ENCODE measurements at places on chromosomes 13 and 19.

DNA sequence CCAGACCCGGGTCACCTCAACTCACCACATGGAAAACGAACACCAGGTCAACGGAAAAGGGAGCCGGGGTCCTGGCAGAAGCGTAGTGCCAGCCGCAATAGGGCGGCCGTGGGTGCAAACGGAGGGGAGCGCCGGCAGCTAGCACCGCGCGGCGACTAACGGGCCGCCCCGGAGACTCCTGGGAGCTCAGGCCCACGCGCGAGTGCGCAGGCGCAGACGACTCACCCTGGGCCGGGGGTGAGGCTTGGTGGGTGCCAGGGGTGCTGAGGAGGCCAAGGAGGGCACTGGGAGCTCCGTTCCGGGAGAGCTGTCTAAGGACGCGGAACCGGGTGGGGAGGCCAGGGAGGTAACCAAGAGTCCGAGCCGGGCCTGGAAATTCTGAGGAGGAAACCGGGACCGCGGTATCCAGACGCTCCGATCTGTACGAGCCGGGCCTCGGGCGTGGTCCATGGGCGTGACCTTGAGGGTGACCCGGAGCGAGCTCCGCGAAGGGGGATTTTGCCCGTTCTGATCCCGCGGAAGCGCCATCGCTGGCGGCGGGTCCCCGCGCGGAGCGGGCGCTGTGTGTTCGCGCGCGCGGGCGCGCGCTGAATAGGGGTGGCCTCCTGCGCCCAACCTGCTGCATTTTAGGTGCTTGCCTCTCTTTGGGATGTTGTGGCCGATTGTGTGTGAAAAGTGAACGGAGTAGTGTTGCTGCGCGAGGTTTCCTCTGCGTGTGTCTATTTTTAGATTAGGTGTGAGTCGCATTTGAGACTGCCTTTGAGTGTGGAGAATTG lies at the start of gene ZNF382:
Gene ZNF382, plus strand, starts transcription at position 213 of the 776 bp plus-strand sequence. CDS start 4,602 bp downstream, outside the sequence.
- DNase-seq: peak; percentile 89

GRCh38 chr13:96503481-96503880 lies 413.6 kb downstream of the HS6ST3 start:
- DNase-seq: no peak

DNA sequence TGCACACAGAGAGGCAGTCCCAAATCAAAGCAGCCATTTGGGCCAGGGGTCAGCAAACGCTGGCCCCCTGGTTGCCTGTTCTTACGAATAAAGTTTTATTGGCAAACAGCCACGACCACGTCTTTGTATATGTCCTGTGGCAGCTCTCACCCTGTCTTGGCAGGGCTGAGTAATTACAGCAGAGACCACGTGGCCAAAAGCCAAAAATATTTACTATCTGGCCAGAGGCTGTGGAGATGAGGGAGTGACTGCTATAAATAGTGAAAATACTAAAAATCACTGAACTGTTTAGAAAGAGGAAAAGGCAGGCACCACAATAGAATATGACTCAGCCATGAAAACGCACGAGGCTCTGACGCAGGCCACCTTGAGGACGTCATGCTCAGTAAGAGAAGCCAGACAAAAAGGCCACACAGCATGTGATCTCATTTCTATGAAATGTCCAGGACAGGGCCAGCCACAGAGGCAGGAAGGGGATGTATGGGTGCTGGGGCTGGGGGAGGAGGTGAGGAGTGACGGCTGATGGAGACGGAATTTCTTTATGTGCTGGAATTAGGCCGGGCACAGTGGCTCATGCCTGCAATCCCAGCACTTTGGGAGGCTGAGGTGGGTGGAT lies 29.4 kb downstream of the SMIM24 start:
- peak; percentile 89 for DNase-seq

DNA sequence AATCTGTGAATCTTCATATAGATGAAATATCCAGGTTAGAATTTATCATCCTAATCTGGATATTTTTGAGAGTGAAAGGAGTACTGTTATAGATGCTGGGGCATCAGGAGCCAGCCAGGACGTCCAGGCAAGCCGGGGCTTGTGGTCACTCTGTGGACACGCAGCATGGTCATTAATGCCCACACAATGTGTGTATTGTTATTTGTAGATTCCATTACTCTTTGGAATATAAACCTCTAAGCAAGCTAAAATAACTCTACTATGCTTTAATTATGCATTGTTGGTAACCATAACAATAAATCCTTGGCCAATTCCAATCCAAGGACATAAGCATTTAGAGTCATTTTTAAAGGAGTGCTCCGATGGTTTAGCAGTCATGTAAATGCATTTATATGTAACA lies 137.9 kb downstream of the TM9SF2 start:
- no peak for DNase-seq

DNA sequence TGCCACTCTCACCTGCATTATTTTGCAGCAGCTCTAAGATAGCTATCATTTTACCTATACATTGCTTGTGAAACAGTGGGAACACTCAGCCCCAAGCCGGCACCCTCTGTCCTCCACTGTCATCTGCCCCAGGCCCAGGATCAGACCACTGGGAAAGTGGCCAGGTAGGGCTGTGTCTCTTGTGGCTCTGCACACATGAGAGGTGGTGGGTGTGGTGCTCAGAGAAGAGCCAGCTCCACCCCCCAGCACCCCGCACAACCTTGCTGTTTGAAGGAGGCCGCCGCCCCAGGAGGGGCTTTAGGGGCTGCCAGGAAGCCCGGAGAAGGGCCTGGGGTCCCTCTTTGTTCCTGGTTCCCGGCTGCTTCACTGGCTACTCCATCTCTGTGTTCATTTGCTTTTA lies 26.6 kb downstream of the PPP1R37 start:
- no peak for DNase-seq

DNA sequence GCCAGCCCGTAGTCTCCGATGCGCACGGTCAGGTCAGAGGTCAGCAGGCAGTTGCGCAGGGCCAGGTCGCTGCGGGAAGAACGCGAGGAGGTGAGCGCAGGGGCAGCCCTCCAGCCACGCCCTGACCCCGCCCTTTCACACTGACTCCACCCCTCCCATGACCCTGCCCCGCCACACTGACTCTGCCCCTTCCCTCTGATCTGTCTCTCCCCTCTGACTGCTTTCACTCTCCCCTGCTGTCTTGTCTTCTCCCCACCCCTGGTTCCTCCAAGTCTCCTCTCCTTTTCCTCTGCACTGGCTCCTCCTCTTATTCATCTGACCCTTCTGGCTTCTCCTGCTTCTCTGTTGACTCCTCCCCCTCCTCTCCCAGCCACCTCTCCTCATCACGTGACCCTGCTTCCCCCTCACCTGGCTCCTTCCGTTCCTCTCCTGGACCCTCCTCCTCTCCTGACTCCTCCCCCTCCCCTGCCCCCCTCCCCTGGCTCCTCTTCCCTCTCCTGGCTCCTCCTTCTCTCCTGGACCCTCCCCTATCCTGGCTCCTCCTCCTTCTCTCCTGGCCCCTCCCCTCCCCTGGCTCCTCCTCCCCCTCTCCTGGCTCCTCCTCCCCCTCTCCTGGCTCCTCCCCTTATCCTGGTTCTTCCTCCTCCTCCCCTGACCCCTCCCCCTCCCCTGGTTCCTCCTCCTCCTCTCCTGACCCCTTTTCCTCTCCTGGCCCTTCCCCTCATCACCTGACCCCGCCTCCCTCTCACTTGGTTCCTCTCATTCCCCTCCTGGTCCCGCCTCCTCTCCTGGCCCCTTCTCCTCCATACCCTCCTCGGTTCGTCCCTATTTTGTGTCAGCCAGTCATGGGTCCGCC lies 9.9 kb downstream of the LMTK3 start:
- no peak for DNase-seq

DNA sequence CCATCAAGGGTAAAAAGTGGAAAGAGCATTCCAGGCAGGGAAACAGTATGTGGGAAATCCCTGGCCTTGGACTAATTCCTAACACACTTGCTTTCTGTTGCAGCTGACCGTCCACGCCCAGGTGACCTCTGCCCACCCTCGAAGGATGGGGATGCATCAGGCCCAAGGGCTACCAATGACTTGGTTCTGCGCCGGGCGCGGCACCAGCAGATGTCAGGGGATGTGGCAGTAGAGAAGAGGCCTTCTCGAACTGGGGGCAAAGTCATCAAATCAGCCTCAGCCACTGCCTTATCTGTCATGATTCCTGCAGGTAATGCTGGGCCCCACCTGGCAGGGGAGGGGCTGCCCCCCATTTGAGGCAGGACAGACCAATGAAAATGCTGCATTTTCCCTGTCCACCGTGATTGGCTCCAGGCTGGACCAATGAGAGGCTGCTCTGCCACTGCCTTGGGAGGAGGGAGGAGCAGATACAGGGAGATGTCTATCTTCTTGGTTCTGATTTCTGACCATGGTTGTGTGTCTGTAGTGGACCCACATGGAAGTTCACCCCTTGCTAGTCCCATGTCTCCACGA lies 12.6 kb downstream of the DNASE2 start:
- no peak for DNase-seq

- no peak for DNase-seq
Measured at GRCh38 chr19:3506384-3507340, 551 bp downstream of the FZR1 start.

DNA sequence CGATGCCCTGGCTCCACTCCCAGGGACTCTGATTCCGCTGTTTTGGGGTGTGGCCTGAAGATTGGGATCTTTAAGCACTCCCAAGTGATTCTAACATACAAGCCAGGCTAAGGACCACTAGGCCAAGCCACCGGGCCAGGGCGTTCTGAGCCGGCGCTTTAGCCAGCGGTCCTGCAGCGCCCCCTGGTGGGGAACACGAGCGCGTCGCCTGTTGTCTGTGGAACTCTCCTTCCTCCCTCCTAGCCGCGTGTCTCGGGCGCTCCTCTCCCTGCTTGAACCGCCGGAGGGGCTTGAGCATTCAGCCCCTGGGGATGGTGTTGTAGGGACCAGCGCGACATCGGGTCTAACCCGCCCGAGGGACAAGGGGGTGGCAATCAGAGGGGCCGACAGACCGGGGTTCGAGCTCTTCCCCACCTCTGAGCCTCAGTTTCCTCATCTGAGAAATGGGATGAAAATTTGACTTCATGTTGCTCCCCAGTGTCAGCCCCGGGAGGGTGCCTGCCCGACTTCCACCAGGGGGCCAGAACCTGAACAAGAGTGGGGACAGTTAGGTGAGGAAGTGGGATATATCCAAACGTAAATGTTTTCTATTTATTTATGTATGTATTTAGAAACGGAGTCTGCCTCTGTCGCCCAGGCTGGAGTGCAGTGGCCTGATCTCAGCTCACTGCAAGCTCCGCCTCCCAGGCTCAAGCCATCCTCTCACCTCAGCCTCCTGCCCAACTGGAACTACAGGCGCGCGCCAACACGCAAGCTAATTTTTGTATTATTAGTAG lies 18.0 kb upstream of the PNMA8B start:
- DNase-seq: peak; percentile 89

DNA sequence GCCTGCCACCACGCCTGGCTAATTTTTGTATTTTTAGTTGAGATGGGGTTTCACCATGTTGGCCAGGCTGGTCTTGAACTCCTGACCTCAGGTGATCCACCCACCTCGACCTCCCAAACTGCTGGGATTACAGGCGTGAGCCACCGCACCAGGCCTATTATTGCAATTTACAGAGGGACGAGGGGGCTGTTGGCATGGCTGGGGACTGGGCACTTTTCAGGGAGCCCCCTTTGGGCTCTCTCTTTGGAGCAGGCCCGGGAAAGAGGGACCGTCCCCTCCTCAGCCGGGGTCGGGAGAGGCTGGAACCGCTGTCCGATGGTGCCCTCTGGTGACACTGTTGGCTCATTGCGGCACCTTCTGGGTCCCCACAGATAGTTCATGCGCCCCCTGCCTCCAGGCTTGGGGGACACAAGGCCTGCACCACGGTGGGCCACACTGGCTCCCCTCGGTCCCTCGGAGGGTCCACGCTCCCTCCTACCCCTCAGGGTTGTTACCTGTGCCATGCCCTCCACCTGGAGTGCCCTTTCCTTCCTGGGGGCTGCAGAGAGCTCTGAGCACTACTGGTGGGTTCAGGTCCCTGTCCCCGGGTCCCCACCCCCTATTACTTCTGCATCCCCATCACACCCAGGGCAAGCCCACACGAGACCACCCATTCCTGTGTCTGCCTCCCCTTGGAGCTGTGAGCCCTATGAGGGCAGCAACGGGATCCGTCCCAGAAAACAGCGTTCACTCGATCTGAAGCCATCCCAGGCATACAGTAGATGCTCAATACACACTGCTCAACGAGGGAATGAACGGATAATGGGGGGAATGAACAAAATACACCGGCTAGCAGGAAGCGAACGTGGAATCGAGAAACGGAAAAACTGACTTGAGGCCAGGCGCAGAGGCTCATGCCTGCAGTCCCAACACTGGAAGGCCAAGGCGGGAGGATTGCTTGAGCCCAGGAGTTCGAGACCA lies 12.5 kb downstream of the FEM1A start:
- DNase-seq: no peak

Data from cardiac septum (tissue), 1 donor.